Posterior cingulate gyrus (tissue), 11 donors: ENCODE measurements at places on chromosomes 6 and 20.

GRCh38 chr6:26194816-26195375, 107.7 kb downstream of the HFE start:
- no peak for DNase-seq

DNA sequence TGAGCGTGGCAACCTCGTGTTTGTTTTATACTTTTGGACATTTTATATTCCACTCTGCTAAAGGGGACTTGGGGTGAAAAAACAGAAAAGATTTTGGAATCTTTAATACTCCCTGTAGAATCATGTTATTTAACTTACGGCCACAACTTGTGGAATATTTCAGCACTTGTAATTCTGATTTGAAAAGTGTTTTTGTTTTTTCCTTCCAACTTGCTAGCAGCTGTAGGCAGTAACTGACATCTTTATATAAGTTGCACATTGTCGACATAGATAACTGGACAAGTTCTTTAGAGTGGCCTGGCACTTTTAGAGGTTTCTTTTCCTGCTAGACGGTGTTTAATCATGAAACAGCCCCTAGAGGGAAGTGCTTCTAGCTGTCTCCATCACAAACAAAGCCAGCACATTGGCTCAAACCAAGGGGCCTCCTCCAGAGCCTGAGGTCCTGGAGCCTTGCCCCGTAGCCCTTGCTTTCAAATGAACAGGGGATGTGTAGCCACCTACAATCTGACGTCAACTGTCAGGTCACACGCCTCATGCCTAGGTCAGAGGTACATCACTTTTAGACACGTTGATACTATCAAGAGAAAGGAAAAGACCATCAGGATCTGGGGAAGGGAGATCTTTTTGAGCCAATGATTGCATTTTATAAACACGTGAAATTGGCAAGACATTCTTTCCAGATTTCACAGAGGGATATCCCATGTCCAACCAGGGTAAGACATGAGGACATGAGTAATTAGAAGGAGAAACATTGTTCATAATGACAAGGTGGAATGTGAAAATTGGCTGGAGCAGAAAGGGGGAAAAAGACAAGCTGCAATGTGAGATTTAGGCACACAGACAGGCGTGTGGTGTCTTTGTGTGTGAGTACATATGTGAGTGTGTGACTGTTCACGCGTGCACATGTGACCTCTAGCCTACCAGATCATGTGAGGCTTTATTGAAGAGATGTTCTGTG, 92.1 kb downstream of the TXNDC5 start:
- no peak for DNase-seq

DNA sequence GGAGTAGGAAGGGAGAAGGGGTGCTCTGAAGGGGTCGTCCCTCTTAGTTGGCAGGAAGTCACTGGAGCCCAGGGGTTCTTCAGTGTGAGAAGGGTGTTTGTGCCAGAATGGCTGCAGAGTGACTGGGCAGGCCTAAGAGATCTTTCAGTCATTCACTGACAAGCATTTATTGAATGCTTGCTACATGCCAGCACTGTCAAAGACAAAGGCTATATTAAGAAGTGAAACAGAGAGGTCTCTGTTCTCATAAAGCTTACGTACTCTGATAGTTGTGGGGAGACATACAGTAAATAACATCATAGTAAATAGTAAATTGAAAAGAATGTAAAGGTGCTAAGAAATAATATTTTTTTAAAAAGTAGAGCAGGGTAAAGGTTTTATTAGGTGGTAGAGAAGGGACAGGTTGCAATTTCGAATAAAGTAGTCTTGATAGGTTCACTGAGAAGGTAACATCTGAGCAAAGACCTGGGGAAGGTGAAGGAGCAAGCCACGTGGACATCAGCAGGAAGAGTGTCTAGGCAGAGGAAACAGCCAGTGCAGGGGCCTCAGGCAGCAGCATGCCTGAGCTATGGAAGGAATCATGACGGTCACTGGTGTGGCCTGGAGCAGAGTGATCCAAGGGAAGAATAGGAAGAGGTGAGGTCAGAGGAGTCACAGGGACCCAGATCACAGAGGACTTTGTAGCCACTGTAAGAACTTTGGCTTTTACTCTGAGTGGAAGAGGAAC, 36.3 kb upstream of the RNF8 start:
- DNase-seq, result no peak

DNA sequence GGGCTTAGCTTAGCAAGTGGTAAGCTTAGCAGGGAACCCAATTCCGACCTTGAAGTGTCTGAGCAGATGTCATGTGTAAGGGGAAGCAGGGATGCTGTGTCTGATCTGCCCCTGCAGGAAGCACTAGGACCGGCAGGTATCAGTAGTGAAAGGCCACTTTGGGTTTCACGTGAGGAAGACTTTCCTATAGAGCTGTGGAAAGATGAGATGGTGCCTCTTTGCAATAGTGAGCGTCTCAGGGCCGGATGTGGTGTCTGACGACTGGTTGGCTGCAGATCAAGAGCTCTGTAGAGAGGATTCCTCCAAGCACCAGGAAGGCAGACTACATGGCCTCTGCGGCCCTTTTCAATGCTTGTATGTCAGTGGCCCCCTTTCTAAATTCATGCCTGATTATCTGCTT, 98.3 kb downstream of the TIAM2 start:
- no peak for DNase-seq

- peak; percentile 61 for DNase-seq
Measured at GRCh38 chr6:16238963-16239797, 793 bp downstream of the GMPR start.

DNA sequence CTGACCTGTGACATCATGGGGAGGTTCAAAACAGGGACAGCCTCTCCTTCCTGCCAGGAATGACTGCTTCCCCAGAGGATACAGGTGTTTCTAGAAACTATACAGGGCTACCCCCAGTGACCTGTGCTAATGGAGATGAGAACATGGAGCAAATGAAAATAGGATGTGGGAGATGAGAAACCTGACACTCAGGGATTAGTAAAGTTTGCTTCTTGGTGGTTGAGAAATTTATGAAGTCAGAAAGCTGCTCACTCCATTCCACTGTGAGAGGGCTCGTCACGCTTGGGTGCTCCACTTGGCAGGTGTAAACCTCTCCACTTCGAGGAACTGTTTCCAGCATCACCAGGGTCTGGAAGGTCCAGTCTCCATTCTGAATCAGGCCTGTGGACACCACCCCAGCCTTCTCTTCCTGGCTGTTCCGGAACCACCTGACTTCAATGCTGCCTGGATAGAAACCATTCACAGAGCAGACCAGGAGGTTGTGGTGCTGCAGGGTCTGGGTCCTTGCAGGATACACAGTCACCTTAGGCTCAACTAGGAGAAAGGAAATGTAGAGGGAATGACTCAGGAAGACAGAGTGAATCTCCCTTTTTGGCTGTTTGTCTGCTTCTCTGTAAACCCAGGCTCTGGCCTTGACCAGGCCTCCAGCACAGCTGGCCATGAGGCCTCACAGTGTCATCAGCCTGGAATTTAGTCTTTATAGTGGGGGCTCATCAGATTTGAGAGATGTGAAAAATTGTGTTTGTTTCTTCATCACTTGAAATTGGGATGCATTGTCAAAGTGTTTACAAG, 10.8 kb downstream of the HLA-DRB5 start:
- DNase-seq, result no peak
